Cerebellar cortex (tissue), 1 donor: ENCODE measurements at places on chromosomes 4 and X.
A peak's percentile ranks its signal among the peaks of the same experiment; 100 is the strongest.

DNA sequence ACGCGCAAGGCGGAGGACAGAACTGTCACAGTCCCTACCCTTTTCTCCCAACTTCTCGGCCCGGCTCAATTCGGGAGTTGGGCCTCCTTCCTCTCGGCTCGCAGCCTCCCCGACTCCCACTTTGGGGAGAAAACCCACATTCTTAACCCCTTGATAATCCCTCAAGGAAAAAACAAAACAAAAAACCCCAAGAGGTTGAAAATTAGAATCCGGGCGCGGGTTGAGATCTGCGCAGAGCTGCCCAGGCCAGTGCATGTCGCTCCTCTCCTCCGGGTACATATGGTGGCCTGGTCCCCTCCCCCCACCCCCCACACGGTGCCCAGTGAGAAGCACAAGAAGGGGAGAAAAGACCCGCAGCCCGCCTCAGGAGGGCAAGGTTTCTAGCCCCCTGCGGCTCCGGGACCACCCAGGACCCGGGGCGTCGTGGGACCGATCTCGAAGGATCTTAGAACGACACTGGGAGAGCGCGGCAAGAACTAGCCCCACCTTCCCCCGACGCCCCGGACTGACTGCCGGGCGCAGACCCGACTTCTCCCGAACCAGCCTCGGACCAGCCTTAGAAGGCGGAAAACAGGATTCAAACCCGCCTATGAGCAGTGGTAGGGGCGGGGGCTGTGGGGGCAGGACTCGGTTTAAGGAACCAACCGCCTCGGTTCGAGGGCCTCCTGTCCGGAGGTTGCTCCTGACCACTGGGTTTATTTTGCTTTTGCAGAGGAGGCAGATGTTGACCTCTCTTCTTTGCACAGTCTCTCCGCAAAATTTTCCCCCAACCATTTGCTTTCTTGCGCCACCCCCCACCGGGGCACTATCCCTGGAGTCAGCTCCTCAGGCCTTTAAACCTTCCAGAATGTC lies 2.5 kb upstream of the PDGFRA start:
- no peak for DNase-seq

DNA sequence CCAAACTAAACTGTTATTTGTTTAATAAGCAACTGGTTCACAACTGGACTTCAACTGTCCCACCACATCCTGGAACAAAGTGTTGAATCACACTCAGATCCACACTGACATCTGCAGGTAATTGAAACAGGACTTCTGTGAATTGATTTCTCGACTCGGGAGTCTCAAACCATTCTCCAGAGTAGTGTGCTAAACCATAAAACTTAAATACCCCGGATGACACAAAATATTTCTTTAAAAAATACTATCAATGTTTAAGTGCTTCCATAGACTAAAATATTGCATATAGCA lies 95.4 kb upstream of the PLAC1 start:
- no peak for DNase-seq

- DNase-seq, result no peak
Observed at GRCh38 chr4:67038228-67038566, 507.1 kb downstream of the CENPC start.

GRCh38 chr4:1207603-1208265 lies 35.4 kb upstream of the SPON2 start:
- DNase-seq, result peak; percentile 63

DNA sequence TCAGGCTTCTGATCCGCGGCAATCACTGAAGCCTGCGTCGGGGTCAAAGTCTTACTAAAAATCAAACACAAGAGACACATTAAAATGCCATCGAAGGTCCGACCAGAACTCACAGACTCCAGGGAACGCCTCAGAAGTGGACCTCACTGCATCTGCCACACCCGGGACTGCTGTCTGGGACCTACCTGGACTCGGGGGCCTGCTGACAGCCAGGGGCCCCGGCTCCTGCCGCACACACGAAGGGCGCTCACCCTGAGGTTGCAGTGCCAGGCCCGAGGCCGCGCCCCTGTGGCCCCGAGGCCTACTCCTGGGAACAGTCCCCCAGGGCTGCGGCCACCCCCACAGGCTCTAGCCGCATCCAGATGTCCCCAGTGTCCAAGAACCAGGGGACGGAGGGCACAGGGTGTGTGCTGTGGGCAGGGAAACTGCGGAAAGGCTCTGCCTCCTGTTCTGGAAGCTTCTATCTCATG lies 7.4 kb downstream of the CTBP1 start:
- no peak for DNase-seq
